ENCODE measurements at places on chromosomes 6 and 20.

DNA sequence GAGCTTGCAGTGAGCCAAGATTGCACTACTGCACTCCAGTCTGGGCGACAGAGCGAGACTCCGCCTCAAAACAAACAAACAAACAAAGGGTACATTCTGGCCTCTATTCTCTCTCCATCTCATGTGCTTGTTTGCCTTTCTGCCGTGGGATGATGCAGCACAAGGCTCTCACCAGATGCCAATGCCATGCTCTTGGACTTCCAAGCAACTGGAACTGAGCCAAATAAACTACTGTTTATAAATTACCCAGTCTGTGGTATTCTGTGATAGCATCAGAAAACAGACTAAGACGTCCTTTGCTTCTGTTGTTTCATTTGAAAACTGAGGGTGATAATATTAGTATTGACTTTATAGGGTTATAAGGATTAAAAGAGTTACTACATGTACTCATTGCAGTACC lies 3.6 kb upstream of the BRD2 start:
- no peaks in the 10 kb centered on the region for H3K27me3 ChIP-seq
- no peak overlapping the region for H3K4me3 ChIP-seq
- no peaks in the 10 kb centered on the region for H3K36me3 ChIP-seq
- H3K4me1 ChIP-seq = no peaks in the 10 kb centered on the region

DNA sequence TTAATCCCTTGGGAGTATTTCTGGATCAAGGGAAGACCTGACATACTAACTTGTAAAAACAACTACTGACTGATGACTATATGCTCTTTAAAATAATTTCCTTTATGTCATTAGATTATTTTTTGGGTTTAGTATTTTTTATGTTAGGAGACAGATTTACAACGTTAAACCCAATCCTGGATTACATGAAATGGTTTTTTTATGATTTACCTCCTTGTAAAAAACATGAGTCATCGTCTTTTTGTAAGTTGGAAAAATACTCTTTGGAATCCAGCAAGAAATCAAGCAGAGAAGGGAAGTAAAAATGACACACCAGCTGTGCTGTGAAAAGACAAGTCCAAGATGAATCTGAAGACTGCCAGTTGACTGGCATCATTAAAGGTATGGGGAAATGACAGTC lies 6.7 kb downstream of the STK4 start:
- peaks cover 34% of the 10 kb centered on the region for H3K36me3 ChIP-seq
- H3K4me1 ChIP-seq = no peaks in the 10 kb centered on the region
- no peak overlapping the region for H3K27ac ChIP-seq
- no peaks in the 10 kb centered on the region for H3K27me3 ChIP-seq
- no peak for DNase-seq

GRCh38 chr6:156554160-156554559 lies 223.0 kb upstream of the ARID1B start:
- no peaks in the 10 kb centered on the region for H3K36me3 ChIP-seq
- no peak for DNase-seq
- H3K27ac ChIP-seq = no peak overlapping the region
- no peak overlapping the region for H3K4me3 ChIP-seq
- H3K27me3 ChIP-seq = no peaks in the 10 kb centered on the region

DNA sequence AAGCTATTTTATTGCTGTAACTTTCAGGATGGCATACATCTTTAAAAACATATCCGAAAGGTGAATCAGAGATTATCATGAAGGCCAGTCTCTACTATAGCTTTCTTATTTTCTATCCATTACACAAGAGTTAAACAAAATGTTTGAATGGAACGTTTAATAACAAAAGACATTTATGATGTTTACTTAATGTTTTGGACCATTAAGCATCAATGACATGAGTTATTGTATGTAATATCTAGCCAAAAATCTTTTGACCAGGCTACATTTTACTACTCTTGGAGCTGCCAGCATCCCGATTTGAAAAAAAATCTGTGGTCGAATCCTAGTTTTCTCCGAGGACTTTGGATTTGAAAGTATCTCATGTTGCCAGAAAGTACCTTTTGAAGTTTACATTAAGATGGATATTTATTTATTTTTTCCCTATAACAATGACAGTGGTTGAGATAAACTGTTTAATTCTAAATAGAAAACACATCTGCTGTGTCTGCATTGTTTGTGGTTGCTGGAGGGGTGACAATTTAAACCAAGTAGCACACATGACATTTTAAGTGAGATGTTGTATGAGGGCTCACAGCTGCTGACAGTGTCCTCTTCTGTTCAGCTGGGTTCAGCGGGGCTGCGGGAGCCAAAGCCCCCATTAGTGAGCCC lies 293.7 kb upstream of the TCF21 start:
- no peaks in the 10 kb centered on the region for H3K4me1 ChIP-seq
- no peak for DNase-seq

DNA sequence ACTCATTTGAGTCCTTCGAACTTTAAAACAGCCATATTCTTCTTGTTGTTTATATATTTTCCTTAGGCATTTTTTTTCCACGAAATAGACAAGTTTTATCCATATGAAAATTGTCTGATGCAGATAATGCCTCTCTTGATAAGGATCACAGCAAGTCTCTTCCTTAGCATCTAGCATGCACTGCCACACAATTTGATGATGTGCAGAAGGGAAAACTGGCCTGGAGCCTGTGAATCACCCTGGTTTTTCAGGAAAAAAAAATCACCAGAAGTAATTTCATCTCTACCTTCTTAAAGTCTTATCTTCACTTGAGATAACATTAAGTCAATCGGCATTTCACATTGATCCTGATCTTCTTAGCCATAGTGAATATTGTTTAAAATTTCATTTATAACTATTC lies 199.8 kb downstream of the TENT5A start:
- DNase-seq = no peak
- H3K36me3 ChIP-seq = no peaks in the 10 kb centered on the region
- peaks cover 2% of the 10 kb centered on the region for H3K4me1 ChIP-seq
- H3K27me3 ChIP-seq = no peaks in the 10 kb centered on the region
- no peak overlapping the region for H3K27ac ChIP-seq

GRCh38 chr6:63663147-63663955 lies 27.7 kb downstream of the PHF3 start:
- H3K4me1 ChIP-seq = peaks cover 10% of the 10 kb centered on the region
- no peaks in the 10 kb centered on the region for H3K27me3 ChIP-seq
- H3K27ac ChIP-seq = no peak overlapping the region
- no peak overlapping the region for H3K4me3 ChIP-seq
- DNase-seq = no peak
